Mucosa of descending colon (tissue), 3 donors: ENCODE measurements at places on chromosomes 3 and 15.

DNA sequence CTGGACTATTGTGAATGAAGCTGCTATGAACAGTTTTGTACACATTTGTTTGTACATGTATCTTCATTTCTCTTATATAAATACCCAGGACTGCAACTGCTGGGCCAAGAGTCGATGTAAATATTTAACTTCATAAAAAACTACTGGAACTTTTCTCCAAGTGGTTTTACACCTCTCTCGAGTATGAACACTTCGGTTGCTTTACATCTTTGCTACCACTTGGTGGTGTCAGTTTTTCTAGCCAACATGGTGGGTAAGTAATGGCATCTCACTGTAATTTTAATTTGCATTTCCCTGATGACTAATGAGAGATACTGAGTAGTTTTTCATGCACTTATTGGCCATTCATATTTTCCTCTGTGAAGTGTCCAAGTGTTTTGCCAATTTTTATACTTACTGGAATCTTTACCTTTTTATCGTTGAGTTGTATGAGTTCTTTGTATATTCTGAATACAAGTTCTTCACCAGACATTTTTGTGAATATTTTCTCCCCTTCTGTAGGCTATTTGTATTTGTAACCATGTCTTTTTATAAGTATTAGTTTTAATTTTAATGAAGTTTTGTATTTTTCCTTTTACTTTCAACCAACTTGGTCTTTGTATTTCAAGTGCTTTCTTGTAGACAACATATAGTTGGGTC is 44.4 kb downstream of the PCOLCE2 start:
- no peak for DNase-seq

DNA sequence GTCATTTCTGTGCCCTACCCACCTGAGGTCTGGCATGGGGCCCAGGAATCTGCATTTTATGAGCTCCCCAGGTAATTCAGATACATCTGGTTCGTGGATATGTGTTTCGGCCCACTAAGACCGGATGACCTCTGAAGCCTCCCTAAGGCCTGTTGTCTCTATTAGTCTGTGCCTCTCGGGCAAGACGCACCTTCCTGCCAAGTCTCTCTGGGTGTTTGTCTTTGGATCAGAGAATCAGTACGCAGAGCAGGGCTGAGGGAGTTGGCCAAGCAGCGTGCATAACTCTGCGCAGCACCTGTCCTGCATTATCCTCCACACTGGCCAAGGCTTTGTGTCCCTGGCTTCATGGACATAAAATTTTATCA is 181.0 kb downstream of the THSD4 start:
- DNase-seq, result peak; percentile 67

DNA sequence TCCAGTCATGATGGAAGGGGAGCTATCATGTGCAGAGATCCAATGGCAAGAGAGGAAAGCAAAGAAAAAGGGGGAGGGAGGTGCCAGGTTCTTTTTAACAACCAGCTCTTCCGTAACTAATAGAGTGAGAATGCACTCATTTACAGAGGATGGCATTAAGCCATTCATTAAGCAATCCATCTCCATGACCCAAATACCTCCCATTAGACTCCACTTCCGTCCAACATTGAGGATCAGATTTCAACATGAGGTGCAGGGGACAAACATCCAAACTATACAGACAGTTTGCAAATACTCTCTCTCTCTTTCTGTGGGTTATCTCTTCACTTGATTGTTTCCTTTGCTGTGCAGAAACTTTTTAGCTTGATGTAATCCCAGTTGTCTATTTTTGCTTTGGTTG is 21.2 kb downstream of the ZDHHC23 start:
- no peak for DNase-seq

GRCh38 chr15:90309020-90309419 is 43.1 kb upstream of the ZNF774 start:
- no peak for DNase-seq
